GM19239 (cell line): ENCODE measurements at places on chromosomes 7 and 10.

DNA sequence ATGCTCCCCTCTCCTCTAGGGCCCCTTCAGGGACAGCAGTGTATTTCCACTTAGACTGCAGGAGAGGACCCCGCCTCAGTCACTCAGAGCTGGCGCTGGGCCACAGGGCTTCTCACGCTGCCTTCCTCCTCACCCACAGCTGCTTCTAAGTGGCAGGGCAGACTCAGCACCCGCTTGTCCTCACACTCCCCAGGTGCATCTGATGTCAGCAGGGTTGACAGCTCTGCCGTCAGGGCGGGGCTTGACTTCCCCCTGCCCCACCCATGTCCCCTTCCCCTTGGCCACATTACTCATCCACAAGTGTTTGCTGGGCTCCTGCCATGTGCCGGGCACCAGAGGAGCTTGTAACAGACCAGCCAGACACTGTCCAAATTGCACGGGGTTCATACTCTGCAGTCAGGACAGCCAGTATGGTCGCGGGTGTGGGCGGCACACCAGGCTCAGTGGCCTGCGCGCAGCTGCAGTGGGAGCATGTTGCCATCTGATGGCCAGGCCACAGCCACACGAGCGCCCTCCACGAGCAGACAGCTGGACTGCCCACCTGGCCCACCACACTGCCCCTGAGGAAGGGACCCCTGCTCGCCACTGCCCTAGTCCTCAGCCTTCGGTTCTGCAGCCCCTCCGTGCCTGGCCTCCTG, 29.3 kb upstream of the TTYH3 start:
- no peak for DNase-seq

GRCh38 chr7:15397922-15398760, 163.7 kb downstream of the AGMO start:
- DNase-seq = no peak

- no peak for DNase-seq
These were observed 273.5 kb downstream of the KLF6 start for GRCh38 chr10:3511483-3511882.

DNA sequence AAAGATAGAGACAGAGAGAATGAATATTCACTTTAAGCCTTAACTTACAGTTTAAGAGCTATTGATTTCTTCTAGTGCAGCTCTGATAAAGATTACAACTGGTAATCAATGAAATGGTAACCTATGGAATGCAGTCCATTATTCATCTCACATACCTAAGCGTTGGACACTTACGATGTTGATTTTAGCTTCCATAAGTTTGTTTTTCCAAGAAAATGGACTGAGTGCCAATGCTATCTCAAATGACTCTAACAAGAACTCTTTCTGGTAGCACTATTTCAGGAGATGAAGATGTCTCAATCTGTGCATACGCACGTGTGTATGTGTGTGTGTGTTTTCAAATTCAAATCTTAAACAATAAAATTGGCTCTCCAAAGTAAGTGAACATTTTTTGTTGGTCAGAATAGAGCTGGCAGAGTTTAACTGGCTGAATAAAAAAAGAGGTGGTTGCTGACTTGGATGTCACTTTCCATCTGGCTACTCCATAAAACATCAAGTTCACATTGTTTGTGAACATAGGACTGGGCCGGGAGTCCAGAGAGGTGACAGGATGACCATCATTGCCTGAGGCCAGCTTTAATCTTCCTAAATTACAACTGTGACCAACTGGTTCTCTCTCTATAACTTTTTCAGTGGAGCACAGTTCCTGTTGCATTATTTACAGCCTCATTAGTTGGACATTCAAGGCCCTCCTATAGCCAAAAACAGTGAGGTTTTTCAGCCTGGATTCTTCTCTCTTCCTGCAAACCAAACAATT, 106.9 kb upstream of the CSTF2T start:
- no peak for DNase-seq

GRCh38 chr7:3175285-3175902, 125.7 kb upstream of the SDK1 start:
- no peak for DNase-seq

- peak; percentile 30 for DNase-seq
These were observed 9.0 kb upstream of the PIP4K2A start for GRCh38 chr10:22723343-22723779.

DNA sequence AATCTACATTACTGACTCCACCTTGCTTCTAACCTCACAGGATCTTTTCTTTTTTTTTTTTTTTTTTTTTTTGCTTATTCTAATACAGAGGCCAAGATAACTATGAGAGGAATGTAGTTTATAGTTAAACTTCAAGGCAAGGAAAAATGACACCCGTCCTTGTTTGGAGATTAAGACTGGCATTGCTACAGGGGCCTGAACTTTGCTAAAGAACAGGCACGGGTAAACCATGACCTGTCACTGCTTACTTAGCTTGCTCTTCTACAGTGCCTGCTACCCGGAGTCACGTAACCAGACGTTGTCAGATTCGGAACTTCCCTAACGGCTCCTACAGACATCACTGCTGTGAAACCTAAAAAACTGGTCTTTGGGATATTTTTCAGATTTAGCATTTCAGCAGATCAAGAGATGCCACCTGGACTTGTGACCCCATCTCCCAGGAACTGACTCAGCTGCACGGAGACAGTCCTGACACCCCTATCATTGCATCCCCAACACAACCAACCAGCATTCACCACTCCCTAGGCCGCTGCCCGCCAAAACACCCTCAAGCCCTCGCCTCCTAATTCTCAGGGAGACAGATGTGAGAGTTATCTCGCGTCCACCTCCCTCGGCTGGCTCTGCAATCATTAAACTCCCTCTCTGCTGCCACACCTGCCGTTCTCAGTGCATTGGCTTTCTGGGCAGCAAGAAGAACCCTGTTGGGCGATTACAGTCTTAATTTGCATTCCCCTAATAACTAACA, 27.5 kb downstream of the MAD1L1 start:
- DNase-seq = no peak

GRCh38 chr7:91941450-91941849, 788 bp downstream of the AKAP9 start:
- DNase-seq = peak; percentile 9

DNA sequence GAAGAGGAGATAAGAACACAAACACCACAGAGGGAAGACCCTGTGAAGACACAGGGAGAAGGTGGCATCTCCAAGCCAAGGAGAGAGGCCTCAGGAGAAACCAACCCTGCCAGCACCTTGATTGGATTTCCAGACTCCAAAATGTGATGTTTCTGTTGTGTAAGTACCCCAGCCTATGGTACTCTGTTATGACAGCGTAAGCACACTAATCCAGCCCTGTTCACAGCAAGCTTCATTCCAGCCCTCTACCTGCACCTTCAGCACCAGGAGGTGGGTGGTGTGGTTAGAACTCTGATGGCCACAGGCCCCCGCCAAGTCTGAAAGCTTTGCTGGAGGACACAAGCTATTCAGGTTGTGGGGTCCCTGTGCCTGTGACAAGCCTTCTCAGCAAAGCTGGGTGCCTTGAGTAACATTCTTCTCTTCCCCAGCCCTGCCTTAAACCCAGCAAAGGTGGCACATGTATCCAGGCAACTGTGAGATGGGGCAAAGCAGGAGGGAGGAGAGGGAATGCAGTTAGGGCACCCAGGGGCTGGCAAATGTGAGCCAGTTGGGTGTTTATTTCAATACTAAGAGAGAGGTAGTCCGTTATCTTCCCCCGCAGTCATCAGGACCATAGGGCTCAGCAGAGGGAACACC, 4.5 kb downstream of the VSTM4 start:
- DNase-seq = no peak

GRCh38 chr10:53978301-53978700, 822.7 kb downstream of the PCDH15 start:
- DNase-seq = no peak

- DNase-seq = no peak
These were observed 2.9 kb upstream of the HKDC1 start for GRCh38 chr10:69217119-69217754.

GRCh38 chr10:97733256-97733655, 3.7 kb upstream of the ZFYVE27 start:
- DNase-seq = no peak

DNA sequence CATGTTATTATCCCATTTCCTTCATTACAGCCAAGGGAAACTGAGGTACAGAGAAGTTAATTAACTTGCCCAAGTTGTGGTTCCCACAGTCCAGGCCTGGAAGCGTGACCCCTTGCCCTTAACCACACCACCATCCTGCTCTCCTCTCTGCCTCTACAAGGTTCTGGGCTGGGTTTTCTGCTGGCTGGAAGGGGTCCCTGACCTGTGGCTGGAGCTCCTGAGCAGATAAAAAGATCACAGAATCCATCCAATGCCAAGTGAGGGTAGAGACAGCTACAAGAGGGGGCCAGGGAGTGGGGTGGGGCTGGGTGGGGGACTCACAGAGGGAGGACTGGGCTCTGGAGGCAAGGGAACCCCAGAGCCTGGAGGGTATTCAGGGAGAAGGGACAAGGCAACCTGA, 9.7 kb downstream of the ASB10 start:
- no peak for DNase-seq

GRCh38 chr7:108204281-108204796, 74.2 kb upstream of the LAMB4 start:
- DNase-seq = no peak

DNA sequence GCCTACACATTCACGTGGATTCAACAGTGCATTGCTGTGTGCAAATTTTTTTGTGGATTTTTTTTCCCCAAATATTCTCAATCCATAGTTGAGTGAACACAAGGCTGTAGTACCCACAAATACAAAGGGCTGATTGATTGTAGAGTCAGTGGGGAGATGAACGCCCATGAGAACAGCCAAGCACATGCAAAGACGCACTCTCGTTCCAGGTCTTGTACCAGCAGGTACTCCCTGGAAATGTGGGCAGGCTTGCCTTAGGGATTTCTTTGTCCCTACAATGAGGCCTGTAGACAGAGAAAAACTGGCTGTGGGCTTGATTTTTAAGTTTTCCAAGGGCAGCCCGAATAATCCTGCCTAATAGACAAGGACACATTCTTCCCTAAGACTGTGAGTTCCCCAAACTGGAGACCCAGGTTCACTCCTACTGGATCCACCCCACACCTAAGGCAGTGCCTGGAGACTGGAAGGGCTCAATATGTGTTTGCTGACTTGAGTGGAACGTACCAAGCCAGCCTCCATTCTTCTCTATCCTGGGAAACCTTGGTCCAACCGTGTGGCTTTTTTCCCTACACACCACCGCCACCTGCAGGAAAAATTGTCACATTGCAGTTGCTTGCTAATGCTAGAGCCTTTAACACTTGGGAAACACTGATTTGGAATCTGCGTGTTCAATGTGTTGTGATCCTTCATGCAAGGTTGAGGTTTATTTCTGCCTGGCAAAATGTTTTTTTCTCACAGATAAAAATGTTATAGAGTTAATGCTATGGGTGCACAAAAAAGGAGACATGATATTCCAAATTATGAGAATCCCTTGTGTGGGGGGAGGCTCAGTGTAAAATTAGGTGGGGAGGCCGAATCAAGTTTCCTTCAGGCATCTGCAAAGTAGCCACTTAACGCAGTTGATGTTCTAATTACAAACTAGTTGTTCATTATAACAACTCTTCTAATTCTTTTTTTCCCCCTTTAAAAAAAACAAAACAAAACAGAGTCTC, 49.3 kb downstream of the PPP1R17 start:
- DNase-seq = peak; percentile 10

GRCh38 chr7:14395860-14396259, 406.4 kb upstream of the ETV1 start:
- DNase-seq = no peak

DNA sequence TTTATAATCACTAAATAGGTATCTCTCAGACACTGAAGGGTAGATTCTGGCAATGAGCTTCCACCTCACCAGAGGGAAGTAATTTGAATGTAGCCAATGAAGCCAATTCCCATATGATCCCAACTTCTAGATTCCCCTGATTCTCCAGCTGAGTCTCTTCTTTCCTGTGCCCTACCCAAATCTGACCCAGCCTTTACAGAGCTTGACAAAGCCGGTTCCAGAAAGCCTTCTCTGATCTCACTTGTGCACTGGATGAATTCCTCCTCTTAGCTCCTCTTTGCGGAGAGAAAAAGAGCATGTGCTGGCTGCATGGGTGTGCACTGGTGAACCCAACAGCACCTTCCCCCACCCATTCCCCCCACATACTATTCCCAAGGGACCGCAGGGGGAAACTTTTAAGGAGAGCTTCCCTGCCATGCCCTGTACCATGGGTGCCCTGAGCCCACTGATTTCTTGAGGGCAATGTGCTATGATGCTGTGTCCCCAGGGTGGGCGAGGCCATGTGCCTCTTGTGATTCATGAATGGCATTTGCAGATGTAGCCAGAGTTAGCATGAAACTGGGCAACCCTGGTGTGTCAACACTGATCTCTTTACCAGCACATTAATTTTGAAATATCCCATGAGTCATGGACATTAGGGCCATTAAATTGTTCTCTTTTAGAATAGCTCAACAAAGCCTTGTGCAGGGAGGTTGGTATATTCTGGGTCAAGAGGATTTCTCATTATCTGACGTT, 50.4 kb upstream of the PLEKHA1 start:
- no peak for DNase-seq

GRCh38 chr10:122882766-122883165, 3.4 kb upstream of the FAM24B start:
- no peak for DNase-seq

DNA sequence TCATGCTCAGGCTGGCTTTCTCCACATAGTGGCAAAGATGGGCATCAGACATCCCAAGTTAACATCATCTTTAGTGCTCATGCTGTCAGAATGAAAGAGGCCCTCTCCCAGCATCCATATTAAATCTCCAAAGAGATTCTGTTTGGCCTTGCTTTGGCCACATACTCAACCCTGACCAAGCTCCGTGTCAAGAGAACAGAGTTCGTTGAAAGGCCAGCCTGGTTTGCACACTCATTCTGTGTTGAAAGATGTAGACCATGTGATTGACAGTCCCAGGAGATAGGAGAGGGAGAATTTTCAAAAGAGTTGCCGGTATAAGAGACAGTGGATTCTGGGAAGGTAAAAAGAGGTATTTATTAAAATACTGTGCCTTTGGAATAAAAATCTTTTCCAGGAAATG, 19.7 kb downstream of the MET start:
- no peak for DNase-seq

DNA sequence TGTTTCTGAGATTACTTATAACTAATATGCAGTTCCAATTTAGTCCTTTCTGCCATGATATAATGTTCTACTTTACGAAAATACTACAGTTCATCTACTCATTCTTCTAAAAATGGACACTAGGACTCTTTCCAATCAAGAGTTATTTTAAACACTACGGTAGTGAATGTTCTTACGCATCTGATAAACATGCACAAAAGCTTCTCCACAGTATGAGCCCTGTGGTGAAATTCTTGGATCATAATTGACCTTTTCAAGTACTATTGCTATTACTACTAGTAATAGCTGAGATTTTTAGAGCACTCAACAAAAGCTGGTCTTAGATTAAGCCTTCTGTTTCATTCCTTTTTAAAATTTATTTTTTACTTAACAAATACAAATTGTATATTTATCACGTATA, 106.4 kb downstream of the CH25H start:
- DNase-seq = no peak

DNA sequence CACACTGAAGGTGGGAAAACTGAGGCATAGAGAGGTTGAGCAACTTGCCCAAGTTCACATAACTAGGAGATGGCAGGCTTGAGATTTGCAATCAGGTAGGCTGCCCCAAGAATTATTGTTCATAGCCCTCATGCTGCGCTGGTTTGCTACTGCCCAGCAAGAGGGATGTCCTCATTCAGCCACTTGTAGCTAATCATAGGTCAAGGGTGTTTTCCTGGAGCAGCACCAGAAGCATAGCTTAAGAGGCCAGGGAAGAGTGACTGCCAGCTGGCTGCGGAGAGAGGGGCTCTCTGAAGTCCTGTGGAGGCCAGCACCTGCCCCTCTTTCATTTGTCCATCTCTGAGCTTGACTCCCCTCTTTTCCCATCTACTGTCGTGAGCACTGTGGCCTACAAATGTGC, 15.0 kb downstream of the CDHR3 start:
- no peak for DNase-seq

- DNase-seq = no peak
These were observed 146.7 kb upstream of the KLF14 start for GRCh38 chr7:130880668-130881067.
